ENCODE measurements at places on chromosomes 3 and 15. TPM values are rescaled to one million over a fixed set of nuclear protein-coding genes. Genes with fewer than 3 reads are reported as not detected.

Gene SPINT1
- 0.59 TPM for total RNA-seq

Gene ACSBG1
- total RNA-seq: not detected

Gene CCR3
- not detected for total RNA-seq

Gene RETNLB
- total RNA-seq: not detected

Gene PPIP5K1
- 42.1 TPM for total RNA-seq

Gene AGBL1
- total RNA-seq: 0.19 TPM

Gene HCLS1
- 9.4 TPM for total RNA-seq

Gene GHSR
- total RNA-seq: not detected

Gene GPR176
- 2.7 TPM for total RNA-seq

Gene SENP7
- total RNA-seq: 11.0 TPM

Gene DISP2
- total RNA-seq: 1.2 TPM

Gene MON1A
- total RNA-seq: 9.4 TPM

Gene PAQR5
- total RNA-seq: 0.16 TPM

Gene PRR20G
- not detected for total RNA-seq

Gene GOLGA8J
- not detected for total RNA-seq

Gene GPR149
- not detected for total RNA-seq

Gene GOLGA8S
- total RNA-seq: 1.1 TPM

Gene TRIM71
- not detected for total RNA-seq

Gene CD96
- total RNA-seq: 0.57 TPM

Gene KIF15
- total RNA-seq: 0.30 TPM

Gene ZNF717
- 7.8 TPM for total RNA-seq

Gene ADAMTS9
- 53.6 TPM for total RNA-seq

Gene SH3GL3
- not detected for total RNA-seq

Gene PLCL2
- total RNA-seq: 27.0 TPM

Gene IL5RA
- 0.40 TPM for total RNA-seq

Gene PIF1
- total RNA-seq: 1.6 TPM

Gene ARL8B
- total RNA-seq: 60.1 TPM

Gene PLCD1
- 10.1 TPM for total RNA-seq

Gene LMAN1L
- 7.9 TPM for total RNA-seq

Gene LSMEM2
- total RNA-seq: 25.7 TPM

Gene POPDC2
- total RNA-seq: 702 TPM

Gene GHRL
- 0.48 TPM for total RNA-seq

Gene SI
- total RNA-seq: not detected

Gene EIF4E3
- total RNA-seq: 54.7 TPM

Gene PLA2G4E
- 0.08 TPM for total RNA-seq

Gene RASGRP1
- total RNA-seq: 2.2 TPM

Gene WNT5A
- 0.92 TPM for total RNA-seq

Gene MORC1
- not detected for total RNA-seq

Gene PXYLP1
- 38.8 TPM for total RNA-seq

Gene TNNC1
- total RNA-seq: 8,054 TPM

Gene CCDC33
- total RNA-seq: not detected

Gene DNAH1
- 4.2 TPM for total RNA-seq

Gene CALML4
- total RNA-seq: 1.6 TPM

Gene STAC
- total RNA-seq: 0.51 TPM

Gene ZIC4
- total RNA-seq: not detected

Gene MAPKAPK3
- total RNA-seq: 266 TPM

Gene CPN2
- 0.35 TPM for total RNA-seq

Gene PODXL2
- total RNA-seq: 2.2 TPM

Gene DAG1
- 130 TPM for total RNA-seq

Gene MCF2L2
- 1.1 TPM for total RNA-seq

Gene CACNA2D3
- 11.3 TPM for total RNA-seq

Gene TM4SF4
- not detected for total RNA-seq

Gene ARGFX
- not detected for total RNA-seq

Gene RGMA
- total RNA-seq: 16.5 TPM

Gene PRICKLE2
- 12.4 TPM for total RNA-seq

Gene SLC22A13
- total RNA-seq: 0.22 TPM

Measured in cardiac septum (tissue), 1 donor.